ENCODE measurements at places on chromosomes 2 and 18. TPM values are rescaled to one million over a fixed set of nuclear protein-coding genes. Genes with fewer than 3 reads are reported as not detected.

DNA sequence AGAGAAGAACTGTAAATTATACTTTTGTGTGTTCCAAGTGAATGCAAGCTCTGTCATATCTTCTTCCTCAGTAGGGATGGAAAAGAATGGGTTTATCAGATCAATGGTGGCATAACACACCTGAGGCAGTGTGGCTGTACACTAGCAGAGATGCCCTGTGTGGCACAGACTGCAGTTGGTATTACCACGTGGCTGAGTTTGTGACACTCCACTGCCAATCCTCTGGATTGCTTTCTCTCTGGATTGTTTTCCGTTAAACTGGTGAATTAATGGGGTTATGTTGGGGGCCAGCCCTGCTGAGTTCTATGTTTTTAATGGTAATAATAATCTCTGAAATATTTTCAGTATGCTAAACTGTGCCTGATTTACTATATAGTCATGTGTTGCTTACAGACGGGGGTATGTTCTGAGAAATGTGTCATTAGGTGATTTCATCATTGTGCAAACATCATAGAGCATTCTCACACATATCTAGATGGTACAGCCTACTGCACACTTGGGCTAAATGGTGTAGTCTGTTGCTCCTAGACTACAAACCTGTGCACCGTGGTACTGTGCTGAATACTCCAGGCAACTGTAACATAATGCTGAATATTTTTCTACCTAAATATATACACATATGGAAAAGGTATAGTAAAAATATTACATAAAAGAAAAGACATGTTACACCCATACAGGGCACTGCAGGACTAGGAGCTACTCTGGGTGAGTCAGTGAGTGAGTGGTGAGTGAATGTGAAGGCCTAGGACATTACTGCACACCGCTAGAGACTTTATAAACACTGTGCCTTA lies 84.7 kb upstream of the ST6GAL2 start:
- DNase-seq, result no peak

- DNase-seq, result no peak
These were observed 101.4 kb downstream of the RBMS1 start for GRCh38 chr2:160392201-160392600.

- DNase-seq, result no peak
These were observed 55.6 kb upstream of the PHLPP1 start for GRCh38 chr18:62659698-62660097.

- no peak for DNase-seq
These were observed 38.3 kb upstream of the EPB41L3 start for GRCh38 chr18:5582076-5582475.

DNA sequence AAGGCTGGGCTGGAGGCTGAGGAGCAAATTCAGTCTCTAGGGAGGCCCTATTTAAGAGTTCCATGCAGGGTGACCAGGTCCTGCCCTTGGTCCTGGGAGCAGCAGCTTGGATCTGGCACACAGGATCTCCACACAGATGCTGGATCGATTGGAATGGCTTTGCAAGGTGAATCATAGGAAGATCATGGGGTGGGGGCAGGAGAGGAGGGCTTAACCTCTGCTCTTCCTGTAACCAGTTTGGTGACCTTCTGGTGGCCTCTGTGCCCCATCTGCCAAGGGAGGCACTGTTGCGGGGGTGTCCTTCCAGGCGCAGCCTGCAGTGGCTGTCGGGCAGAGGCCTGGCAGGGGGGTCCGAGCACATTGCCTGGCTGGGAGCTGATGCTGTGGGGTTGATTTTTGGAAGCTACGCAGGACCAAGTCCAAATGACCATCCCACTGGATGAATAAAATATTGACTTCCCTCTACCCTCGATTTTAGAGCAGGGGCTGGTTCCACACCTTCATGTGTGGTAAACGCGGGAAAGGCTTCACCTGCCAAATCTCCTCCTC lies 79.7 kb downstream of the EDAR start:
- DNase-seq, result no peak

The DSG2 gene
- total RNA-seq, result 1.6 TPM

- no peak for DNase-seq
These were observed 84.0 kb upstream of the ACSL3 start for GRCh38 chr2:222776792-222777191.

GRCh38 chr18:59718464-59719157 lies 21.4 kb upstream of the CCBE1 start:
- DNase-seq, result no peak

The ROCK2 gene
- total RNA-seq, result 59.9 TPM

DNA sequence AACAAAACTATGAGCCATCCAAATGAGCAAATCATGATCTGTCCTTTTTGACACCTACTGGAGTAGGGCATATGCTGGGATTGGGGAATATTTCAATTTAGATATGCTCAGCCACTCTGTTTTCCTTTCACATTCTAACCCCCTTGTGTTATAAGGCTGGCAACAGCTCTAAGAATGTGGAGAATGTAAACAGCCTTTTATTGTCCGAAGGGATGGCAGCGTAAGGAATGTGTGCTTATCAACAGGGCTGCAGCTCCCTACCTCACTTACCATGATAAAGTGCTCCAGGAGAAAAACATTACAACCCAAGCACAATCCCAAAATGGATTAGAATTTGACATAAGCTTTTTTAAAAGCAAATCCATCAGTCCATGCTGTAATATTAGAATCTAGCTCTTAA lies 2.2 kb downstream of the NXPH2 start:
- no peak for DNase-seq

- DNase-seq, result no peak
These were observed 154.2 kb upstream of the DLX2 start for GRCh38 chr2:172256886-172257285.

The ZSWIM2 gene
- not detected for total RNA-seq

The EPB41L3 gene
- total RNA-seq, result 6.0 TPM

The CYP26B1 gene
- total RNA-seq, result 3.2 TPM

The PJVK gene
- total RNA-seq, result 1.2 TPM

GRCh38 chr2:198325359-198325758 lies 521.0 kb downstream of the PLCL1 start:
- DNase-seq, result no peak

DNA sequence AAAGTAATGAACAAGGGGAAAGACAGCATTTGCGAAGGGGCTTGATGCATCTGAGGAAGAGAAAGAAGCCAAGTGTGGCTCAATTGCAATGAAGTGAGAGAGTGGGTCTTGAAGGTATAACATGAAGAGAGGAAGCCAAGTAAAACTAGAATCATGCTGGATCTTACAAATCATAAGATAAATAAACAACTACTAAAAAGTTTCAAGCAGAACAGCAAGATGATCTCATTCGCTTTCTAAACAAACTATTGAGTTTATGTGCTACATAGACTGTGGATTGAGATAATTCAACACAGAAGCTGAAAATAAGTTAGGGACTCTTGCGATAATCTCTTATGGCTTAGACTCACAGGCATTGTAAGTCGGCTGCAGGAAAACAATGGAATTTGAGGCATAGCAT lies 1310.5 kb upstream of the NRXN1 start:
- no peak for DNase-seq

The KIF5C gene
- 0.22 TPM for total RNA-seq

DNA sequence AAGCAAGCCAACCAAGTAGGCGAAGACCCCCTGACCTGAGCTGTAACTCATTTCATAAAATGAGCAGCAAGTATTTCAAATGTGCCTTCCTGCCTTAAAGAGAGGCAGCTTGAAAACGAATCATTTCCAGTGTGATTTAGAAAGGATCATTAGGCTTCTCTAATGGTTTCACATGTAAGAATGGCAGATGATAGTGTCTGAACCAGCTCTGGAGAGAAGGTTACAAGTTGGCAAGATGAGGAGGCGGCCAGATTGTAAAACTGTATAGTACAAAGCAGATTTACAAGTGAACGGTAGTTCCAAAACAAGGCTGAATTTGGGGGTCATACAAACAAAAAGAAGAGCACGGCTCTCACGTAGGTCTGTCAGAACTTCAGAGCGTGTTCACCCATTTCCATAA lies 132.4 kb downstream of the ZNF516 start:
- no peak for DNase-seq

DNA sequence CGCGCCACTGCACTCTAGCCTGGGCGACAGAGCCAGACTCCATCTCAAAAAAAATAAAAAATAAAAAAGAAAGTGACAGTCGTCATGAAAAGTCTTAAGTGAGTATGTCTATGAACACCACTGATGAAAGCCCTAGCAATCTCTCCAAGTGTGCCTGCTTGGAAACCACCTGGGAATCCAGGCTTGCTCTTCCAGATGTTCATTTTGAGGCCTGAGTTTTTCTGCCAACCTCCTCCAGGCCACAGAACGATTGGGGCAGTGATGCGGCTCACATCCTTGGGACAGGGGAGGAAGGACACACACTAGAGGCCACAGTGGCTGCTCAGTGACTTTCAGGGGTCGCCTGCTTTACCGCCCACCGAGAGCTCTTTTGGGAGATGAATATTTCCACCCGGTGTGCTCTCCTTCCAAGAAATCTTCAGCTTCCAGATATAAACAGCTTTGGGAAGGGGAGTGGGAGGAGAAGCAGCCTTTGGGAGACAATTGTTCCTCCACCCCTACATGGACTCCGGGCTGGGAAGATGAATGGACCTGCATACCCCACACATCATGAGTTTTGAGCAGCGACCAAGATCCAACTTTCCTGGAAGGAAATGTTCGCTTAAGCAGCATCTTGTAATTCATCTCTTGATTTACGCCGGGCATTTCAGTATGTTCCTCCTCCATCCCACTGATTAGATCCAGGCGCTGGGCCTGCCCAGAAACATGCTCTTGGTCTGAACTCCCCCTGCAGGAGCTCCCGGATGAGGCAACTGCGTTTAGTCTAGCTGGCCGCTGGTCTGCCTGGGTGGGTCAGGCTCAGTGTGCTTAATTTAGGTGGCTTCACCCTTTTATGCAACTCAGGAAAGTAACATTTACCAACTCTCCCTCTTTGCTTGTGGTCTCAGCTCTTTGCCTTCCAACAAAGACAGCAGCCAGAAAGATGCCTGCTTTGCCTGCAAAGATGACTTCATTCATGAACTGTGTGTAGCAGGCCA lies 6.2 kb upstream of the ARMC9 start:
- peak; percentile 82 for DNase-seq

DNA sequence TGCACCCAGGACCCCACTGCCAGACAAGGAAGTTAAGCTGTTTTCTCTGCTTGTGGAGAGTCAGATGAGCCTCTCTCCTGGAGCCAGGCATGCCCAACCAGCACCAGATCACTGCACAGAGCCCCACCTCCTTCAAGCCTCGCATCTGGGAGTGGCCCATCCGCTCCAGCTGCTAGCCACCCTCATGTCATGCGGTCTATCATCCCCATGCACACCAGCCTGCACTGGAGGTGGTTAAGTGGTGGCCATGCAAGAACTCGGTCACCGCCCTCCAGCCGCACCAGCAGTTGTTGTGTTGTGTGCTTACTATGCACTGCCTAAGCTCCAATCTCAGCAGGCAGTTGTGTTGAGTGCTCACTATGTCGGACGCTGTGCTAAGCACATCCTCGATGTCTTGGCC lies 177.9 kb upstream of the SLC14A2 start:
- no peak for DNase-seq

DNA sequence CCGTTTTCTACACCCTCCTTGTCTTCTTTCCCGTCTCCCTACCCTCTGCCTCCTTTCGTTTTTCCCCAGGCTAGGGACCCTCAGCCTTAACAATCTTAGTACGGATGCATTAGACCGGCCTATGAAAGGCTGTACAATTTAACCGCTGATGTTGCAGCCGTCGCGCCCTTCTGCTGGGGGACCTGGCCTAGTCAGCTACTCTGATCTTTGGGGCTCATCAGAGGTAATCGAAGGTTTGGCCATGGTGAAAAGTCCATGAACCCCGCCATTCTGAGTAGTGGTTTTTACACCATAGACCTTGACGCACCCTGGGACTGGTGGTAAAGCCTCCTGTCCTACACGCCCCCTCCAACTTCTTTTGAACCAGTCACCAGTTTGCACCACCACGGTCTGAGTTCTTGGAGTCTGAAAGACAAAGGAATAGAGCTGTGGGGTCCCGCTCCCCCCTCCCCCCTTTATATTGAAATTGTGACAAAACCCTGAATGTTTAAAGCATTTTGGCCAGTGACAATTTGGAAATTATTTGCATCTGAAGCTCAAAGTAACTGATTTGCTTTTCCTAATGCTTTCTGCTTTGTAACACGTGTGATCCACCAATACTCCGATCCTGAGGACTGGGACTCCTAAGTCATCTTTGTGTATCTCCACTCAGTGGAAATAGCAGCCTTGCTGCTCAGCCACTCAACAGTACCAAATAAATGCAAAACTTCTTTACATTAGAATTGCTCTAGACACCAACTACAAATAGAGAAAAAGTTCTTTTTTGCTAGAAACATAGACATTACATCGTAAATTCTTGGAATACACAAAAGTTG lies 642 bp upstream of the SRSF7 start:
- no peak for DNase-seq

DNA sequence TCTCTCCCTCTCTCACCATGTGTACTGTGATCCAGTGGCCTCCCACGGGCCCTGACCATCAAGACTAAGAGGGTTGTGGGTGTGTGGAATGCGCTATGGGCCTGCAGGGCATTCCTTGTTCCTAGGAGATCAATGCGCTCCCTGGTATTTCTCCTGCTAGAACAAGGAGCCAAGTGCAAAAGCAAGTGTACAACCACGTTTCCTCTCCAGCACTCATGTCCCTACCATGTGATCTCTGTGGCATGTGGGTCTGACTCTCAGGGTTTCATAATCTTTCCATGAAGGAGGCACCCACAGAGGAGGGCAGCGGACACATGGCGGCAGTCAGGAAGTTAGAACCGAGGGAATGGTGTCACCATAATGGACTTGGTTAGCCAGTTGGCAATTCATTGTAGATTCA lies 91.4 kb downstream of the MAPK4 start:
- no peak for DNase-seq

DNA sequence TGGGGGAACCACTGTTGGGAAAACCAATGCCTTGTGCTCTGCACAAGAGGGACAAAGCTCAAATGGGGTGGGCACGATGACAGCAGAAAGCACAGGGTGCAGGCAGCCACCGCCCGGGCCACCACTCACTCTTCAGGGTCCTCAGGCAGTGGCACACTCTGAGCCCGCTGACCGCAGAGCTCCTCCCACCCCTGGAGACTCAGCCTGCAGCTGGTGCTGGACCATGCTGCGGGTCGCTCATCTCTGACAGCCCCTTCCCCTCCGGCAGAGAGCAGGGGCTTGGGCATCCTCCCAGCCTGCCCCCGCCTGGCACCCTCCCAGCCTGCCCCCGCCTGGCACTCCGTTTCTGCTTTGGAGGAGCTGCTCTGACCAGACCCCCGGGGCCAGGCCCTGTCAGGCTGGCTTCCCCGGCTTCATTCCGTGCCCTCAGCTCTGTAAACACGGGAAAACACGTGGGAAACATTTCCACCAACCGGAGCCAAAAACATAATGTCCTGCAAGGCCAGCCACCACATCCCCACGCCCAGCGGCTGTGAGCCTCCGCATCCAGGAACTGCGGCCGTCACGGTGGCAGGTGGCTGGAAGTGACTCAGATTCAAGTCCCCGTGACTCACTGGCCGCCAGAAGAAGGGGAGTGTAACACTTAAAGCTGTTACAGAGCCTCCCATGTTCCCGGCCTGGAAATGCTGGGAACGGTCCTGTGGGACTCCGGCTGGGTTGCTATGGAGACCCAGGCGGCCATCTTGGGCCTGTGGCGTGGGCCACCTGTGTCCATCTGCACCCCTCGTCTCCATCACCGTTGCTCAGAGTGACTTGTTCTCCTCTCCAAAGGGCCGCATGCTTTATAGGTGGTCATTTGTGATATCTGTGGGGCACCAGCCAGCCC lies 6.8 kb upstream of the SNED1 start:
- DNase-seq, result peak; percentile 95
